ENCODE measurements at places on chromosomes 7 and 10. TPM values are rescaled to one million over a fixed set of nuclear protein-coding genes. Genes with fewer than 3 reads are reported as not detected.
A peak's percentile ranks its signal among the peaks of the same experiment; 100 is the strongest.

- H3K36me3 ChIP-seq: no peaks in the 10 kb centered on the region
- no peak overlapping the region for H3K27ac ChIP-seq
- no peak for DNase-seq
These were observed 72.2 kb upstream of the INSIG1 start for GRCh38 chr7:155225516-155225915.

- no peak overlapping the region for H3K27ac ChIP-seq
- no peak for DNase-seq
- H3K27me3 ChIP-seq: no peaks in the 10 kb centered on the region
These were observed 4.0 kb downstream of the GFRA1 start for GRCh38 chr10:116268976-116269375.

DNA sequence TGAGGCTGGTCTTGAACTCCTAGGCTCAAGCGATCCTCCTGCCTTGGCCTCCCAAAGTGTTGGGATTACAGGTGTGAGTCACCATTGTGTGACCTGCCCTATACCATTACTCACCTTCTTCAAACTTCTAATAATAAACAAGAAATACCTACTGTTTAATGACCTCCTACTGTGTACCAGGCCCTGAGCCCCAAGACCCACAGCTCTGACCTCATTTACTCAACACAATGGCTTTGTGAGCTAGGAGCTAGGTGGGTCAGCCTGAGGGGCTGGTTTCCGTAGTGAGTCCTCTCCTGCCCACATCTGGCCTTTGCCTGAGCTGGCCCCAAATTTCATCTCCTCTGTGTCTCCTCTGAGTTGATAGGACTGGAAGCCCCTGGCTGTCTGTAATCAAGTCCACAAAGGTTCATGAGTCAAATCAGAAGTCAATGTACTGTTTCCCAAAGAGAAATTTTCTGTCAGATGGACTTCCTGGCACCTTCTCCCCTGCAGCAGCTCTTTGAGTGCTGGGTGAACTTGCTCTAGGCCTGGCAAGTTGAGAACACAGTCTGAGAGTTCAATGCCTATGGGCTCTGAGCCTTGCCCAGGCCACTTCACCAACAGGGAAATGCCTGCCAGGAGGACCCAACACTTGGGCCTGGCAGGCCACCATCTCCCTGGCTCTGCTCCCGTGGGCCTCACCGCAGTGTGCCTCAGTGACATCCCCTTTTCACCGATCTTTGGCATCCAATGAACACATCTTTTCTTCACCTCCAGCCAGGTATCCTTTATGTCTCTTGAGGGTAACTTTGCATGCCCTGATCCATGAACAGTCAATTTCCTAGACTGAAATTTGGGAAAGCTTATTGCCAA, 24.0 kb downstream of the NEURL1 start:
- H3K4me3 ChIP-seq: no peak overlapping the region
- peaks cover 10% of the 10 kb centered on the region for H3K4me1 ChIP-seq
- H3K36me3 ChIP-seq: no peaks in the 10 kb centered on the region
- H3K27me3 ChIP-seq: no peaks in the 10 kb centered on the region

DNA sequence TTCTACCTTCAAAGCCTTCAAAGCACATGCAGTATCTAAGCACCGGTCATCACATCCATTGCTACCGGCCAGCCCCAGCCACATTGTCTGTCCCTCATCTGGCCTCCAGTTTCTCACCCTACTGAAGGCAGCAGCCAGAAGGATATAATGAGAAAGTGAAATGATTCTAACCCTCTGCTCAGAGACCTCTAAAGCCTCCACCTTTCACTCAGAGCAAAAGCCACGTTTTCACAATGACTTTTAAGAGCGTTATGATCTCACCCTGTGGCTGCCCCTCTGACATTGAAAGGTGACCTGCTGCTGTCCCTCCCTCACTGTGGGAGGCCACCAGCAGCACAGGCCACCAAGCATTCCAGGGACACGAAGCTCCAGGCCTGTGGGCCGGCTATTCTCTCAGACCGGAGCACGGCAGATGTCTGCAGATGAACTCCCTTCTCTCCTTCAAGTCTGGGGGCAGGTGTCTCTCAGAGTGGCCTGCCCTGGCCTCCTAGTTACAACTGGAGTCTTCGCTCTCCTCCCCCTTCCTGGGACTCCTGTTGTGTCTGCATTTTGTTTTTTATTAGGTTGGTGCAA, 94.9 kb upstream of the EEPD1 start:
- no peaks in the 10 kb centered on the region for H3K36me3 ChIP-seq
- H3K27me3 ChIP-seq: no peaks in the 10 kb centered on the region
- no peak overlapping the region for H3K27ac ChIP-seq
- peaks cover 1% of the 10 kb centered on the region for H3K4me1 ChIP-seq
- no peak overlapping the region for H3K4me3 ChIP-seq

- H3K27ac ChIP-seq: peak overlapping the region; percentile 70
- H3K4me1 ChIP-seq: no peaks in the 10 kb centered on the region
- no peaks in the 10 kb centered on the region for H3K27me3 ChIP-seq
- DNase-seq: peak; percentile 44
- no peaks in the 10 kb centered on the region for H3K36me3 ChIP-seq
These were observed 85.5 kb downstream of the NKX6-2 start for GRCh38 chr10:132700156-132701098.

DNA sequence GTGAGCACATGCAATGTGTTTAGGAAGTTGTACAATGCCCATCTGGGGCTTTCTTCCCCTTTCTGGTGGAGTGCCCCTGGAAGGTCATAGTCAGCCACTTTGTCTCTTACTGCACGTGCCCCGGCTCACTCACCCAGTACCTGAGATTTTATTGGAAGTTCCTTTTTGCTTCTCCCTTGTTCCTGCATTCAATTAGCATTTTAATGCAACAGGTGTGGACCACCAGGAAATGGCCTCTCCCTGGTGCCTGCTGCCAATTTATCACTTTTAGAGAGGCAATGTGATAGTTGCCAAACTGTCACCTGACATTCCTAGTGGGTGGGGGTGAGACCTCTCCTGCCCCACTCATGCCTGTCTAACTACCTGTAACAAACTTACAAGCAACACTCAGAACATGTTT, 293.4 kb upstream of the DKK1 start:
- H3K36me3 ChIP-seq: no peaks in the 10 kb centered on the region
- H3K27me3 ChIP-seq: no peaks in the 10 kb centered on the region
- H3K4me1 ChIP-seq: no peaks in the 10 kb centered on the region
- no peak overlapping the region for H3K27ac ChIP-seq

GIMAP6 gene
- 11.4 TPM for total RNA-seq

CDH23 gene
- total RNA-seq: 19.8 TPM
